ENCODE measurements at places on chromosomes 13 and 19.

GRCh38 chr19:49983645-49984229 is 22.8 kb upstream of the SIGLEC11 start:
- DNase-seq, result no peak

GRCh38 chr13:33206425-33206824 is 79.1 kb downstream of the STARD13 start:
- no peak for DNase-seq

DNA sequence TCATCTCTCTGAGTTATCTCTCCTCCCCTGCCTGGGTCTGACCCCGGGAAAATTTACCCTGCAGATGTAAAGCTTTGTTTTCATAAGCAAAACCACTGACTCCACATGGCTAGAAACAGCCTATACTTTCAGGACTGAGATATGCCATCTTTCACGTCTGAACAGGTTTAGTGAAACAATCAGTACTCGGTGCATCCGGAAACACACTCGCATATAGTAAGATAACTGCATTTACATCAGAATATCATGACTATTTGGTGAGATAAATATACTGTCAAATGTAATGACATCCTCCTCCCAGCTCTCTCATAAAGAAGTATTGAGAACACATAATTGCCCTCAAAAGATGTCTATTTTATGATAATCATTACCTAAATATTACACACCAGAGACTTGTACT is 172.8 kb downstream of the EFNB2 start:
- no peak for DNase-seq

- DNase-seq, result no peak
Observed at GRCh38 chr19:3637621-3638020, 11.0 kb upstream of the CACTIN start.

DNA sequence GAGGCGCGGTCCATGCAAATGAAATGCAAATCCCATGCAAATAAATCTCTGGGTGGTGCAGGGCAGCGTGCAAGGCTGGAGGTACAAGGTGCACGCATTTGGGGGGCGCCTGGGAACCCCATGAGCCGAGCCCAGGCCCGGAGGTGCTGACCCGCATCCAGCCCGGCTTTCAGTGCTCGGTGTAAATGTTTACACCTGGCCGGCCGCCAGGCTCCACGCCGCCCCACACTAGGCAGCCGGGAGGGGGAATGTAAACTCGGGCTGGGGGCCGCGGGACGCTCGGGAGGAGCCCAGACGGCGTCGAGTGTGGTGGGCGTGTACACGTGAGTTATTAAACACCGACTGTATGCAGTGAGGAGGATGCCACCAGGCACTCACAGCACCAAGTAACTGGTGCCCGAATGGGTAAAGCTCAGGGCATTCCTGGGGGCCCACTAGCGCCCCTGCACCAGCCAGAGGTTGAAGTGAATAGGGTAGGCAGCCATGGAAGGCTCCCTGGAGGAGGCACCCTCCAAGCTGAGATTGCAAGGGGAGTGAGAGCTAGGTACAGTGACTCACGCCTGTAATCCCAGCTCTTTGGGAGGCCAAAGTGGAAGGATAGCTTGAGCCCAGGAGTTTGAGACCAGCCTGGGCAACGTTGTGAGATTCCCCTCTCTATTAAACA is 17.2 kb downstream of the FUT6 start:
- DNase-seq, result no peak

GRCh38 chr13:103762523-103762922 is 696.3 kb upstream of the SLC10A2 start:
- no peak for DNase-seq

DNA sequence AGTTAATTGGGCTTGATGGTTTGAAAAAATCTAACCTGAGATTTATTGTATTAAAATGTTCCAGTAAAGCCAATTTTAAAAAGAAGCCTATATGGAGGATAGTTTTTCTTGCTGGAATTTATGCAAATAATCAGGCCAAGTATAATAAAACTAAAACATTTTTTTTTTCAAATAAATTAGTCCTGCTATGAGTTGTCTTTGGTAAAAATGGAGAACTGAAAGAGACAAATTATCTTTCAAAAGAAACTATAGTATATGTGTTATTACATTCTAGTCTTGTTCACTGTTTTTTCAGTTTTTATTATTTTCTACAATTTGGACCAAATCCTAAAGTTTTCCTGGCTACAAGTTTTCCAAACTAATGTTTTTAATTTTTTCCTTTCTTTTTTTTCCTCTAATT is 468.9 kb downstream of the UQCRFS1 start:
- DNase-seq, result no peak

DNA sequence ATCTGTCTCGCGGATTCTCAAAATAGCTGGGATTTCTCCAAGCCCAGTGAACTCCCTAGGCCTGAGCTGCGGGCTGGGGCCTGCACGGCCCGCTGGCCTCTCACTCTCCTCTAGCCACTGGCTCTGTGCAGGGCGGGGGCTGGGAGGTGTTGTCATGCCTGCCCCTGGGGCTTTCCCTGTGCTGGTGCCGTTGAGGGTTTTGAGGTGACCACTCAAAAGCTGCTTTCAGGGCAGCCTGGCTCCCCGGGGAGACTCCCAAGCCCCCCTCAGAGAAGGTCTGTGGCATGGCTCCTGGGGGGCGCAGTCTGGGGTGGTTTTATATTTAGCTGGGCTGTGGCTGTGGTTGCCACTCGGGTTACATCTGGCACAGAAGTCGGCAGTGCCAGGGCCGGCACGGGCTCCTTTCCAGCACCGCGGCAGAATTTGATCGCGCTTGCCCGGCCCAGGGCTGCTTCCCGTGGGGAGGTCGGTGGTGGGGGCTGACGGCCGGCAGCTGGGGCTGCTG is 10.0 kb downstream of the NDUFB7 start:
- DNase-seq, result no peak

GRCh38 chr13:96214824-96215445 is 125.0 kb downstream of the HS6ST3 start:
- no peak for DNase-seq

- no peak for DNase-seq
Observed at GRCh38 chr19:32203161-32203560, 142.2 kb upstream of the ZNF507 start.

GRCh38 chr19:42831221-42832019 is 48.1 kb downstream of the PSG1 start:
- no peak for DNase-seq

DNA sequence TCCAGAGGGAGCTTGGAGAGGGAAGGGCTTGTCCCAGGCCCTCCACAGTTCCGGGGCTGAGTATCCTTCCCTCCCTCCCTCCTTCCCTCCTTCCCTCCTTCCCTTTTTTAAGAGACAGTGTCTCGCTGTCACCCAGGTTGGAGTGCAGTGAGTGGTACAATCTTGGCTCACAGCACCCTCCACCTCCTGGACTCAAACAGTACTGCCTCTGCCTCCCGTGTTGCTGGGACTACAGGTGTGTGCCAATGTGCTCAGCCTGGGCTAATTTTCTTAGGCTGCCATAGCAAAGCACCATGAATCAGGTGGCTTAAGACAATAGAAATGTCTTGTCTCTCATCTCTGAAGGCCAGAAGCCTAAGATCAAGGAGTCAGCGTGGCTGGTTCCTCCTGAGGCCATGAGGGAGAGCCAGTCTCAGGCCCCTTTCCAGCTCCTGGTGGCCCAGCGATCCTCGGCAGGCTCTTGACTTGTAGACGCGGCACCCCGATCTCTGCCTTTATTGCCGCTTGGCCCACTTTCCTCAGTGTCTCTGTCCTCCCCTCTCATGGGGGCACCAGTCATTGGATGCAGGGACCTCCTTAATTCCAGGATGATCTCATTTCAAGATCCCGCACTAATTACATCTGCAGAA is 47.5 kb downstream of the CRTC1 start:
- DNase-seq, result no peak

DNA sequence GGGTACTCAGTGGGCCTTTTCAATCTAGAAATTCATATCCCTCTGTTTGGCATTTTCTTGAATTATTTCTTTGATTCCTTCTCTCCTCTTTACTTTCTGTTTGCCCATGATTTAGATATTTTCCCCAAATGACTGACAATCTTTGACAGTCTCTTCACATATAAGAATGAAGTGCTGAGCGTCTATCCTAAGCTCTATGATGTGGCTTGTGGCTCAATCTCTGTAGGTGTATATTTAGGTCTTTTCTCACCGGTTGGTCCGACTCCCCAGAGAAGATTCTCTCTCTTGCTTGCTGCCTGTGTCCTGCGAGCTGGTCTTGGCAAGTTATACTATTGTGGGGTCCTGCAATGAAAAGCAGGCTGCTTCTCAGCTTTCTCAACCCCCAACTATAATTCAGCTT is 29.0 kb downstream of the FLT3 start:
- DNase-seq, result no peak

GRCh38 chr19:58042495-58043340 is 8.9 kb downstream of the ZSCAN1 start:
- DNase-seq, result no peak

GRCh38 chr13:99659226-99659625 is 158.0 kb downstream of the TM9SF2 start:
- DNase-seq, result no peak

DNA sequence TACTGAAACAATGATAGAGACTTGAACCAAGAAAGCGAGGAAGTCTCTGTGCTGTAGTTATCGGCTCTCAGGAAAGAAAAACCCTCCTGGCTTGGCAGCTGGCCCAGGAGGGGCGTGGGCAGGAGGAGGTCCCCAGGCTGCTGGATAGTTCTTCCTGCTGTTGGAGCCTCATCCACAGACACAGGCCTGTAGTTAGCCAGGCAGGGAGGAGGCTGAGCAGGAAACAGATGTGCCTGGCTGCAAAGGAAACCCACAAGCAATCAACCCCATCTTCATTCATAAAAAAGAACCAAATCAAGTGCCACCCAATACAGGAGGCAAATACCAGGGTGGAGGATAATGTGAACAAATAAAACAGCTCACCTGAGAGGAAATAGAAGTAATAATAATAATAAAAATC is 86.2 kb downstream of the IRS2 start:
- DNase-seq, result peak; percentile 34

GRCh38 chr19:46216612-46217011 is 12.9 kb upstream of the IGFL1 start:
- DNase-seq, result no peak

GRCh38 chr19:31301306-31301980 is 47.8 kb downstream of the TSHZ3 start:
- no peak for DNase-seq

- DNase-seq, result no peak
Observed at GRCh38 chr19:13220847-13221246, 70.6 kb downstream of the IER2 start.

DNA sequence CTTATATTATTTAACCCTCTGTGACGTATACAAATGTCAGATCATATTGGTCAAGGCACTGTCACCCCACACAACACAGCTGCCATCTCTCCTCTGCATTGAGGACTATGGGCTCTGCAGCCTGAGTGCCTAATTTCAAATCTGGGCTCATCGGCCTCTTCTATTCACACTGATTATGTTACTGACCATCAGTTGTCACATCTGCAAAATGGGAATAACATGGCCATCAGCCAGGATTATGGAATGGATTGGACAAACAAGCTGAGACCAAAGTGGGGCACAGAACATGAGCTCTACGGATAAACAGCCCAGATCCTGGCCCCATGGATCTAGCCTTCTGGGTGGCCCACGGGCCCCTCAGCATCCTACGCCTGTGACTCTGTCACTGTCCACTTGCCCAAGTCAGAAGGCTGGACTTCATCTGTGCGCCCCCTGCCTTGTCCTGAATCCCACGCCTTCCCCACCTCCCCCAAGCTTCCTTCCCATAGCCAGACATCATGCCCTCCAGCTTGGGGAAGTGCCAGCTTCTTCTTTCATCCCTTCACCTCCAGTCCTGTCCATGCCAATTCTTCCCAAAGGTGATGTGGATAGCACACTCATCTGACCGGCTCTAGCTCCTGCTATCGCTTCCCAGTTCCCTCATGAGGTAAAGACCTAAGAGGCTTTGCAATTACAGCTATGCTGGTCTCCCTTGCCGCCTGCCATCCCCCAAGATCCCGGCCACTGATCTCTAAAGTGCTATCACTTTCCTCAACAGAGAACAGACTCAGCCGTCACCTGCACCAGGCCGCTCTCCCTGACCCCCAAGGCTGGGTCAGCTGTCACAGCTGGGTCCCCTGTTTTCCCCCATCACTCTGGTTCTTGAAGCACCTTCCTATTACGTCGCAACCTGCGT is 872 bp downstream of the FARSA start:
- DNase-seq, result no peak

- no peak for DNase-seq
Observed at GRCh38 chr13:44819772-44820171, 169.5 kb downstream of the NUFIP1 start.

GRCh38 chr19:53254411-53255341 is at the start of gene ZNF677:
Gene ZNF677, minus strand, starts transcription at chr19:53254873. Its CDS starts 3,323 bp downstream, at chr19:53251550.
- DNase-seq, result peak; percentile 27

DNA sequence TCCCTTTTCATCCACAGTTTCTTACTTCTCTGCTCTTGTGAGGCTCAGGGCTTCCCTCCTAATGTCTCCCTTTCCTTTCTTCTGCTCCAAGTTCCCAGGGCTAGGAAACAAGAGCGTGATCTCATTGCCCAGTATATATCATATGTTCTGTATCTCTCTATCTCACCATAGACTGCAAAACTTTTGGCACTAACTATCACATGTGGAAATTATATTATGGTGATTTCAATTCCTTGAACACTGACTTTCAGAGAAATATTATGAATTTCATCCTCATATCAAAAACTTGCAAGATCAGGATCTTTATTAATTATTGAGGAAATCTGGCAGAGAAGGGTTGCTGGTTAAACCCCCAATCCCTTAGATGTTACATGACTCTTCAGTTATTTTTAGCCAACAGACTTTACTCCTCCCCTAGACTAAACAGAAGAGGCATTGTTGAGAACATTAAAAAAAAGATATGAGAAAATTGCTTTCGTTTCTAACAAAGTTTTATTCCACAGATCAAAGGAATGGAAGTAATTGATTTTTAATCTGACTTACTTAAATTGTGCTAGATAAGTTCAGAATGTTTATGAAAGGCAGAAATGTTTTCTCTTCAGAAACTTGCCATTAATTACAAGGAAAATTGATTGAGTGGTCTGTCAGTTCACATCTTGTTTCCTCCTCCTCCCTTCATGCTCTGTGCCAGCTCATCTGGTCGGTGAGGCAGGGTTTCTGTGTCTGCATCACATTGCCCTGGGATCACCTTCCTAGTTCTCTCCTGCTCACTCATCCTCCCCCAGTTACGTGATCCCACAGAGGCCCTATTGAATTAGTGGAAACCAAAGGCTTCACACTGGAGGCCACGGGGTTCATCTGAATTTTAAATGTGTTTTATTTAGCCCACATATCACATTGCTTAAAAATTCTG is 378.5 kb downstream of the LMO7 start:
- DNase-seq, result peak; percentile 64
